ENCODE measurements at places on chromosomes 13 and 19.

DNA sequence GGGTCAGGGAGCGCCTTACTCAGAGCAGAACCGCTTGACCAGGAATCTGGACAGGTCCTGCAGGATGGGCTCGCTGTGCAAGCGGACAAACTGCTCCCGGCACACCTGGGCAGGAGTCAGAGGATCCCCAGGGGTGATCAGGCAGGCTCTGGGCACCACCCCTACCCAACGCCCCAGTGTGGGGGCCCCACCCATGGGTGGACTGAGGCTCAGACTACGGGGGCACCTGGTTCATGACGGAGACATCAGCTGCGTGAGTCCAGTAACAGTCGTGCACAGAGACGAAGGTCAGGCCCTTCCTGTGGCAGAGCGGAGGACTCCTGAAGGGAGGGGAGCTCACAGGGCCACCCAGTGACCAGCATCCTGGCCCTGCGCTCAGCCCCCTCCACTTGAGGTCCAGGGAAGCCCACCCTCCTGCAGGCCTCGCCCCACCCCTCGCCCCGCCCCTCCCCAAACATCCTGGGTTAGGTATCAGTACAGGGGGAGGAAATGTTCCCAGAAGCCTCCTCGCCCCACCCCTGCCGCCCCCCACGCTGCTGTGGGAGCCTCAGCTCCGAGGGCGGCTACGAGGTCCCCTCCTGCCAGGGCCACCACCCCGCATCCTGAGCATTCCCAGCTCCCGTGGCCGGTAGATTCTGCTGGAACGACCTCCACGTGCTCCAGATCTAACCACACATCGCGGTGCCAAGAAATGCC, 15.6 kb downstream of the POLRMT start:
- no peak for DNase-seq

- DNase-seq = peak; percentile 64
Observed at GRCh38 chr13:78978381-78978998, 319.5 kb upstream of the OBI1 start.

DNA sequence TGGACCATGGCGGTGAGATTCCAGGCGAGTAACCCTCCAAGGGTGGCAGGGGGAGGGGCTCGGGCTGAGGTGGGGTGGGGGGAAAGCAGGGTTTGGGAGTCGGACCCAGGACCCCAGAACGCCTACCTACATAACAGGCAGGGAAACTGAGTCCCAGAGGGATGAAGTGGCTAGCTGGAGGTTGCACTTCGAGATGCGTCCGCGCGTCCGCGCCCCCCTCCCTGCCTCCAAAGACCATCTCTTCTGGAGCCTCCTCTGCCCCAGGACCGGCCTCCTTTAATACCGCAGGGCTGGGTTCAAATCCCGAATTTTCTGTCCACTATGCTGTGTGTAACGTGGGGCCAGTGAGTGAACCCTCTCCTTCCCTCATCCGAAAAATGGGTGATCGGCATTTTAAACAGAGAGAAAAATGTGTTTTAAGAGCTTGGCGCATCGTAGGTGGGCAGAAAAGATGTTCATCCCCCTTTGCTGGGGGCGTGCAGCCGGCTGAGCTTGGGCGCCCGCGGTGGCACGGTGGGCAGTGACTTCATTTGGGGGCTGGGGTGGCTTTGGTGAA, 13.8 kb downstream of the TJP3 start:
- DNase-seq = no peak

- DNase-seq = no peak
Observed at GRCh38 chr13:32036126-32036695, 4.6 kb downstream of the FRY start.

DNA sequence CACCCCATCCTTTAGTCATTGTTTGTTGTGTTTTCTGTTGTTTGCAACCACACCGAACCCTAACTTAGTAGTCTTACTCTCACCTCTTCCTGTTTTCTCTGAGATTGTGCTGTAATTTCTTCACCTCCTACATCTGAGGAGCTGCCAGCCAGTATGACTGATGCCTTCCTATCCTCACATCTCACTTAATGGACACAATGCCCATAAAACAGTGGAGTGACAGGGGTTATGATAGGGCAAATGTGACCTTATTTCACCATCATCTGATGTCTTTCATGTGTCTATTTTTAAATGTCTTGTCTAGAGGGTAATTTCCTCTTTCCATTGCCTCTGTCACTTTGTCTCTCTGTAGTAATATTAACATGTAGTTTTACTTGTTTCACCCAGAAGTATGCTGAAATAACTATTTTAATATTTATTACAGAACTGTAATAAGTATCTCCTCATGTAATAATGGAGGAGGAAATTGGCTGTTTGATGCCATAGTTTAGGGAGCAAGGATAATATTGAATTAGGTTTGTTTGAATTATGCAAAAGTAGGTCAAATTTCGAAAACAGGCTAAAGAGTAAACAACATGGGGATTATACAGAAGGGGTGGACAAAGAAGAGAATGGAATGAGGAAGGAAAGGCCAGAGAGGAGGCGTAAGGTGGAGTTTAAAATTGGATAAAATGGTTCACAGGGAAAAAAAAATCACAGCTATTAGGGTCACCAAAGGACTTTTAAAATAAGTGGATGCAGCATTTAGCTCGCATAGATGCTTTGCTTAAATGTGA, 103.5 kb upstream of the SPRY2 start:
- DNase-seq = no peak

DNA sequence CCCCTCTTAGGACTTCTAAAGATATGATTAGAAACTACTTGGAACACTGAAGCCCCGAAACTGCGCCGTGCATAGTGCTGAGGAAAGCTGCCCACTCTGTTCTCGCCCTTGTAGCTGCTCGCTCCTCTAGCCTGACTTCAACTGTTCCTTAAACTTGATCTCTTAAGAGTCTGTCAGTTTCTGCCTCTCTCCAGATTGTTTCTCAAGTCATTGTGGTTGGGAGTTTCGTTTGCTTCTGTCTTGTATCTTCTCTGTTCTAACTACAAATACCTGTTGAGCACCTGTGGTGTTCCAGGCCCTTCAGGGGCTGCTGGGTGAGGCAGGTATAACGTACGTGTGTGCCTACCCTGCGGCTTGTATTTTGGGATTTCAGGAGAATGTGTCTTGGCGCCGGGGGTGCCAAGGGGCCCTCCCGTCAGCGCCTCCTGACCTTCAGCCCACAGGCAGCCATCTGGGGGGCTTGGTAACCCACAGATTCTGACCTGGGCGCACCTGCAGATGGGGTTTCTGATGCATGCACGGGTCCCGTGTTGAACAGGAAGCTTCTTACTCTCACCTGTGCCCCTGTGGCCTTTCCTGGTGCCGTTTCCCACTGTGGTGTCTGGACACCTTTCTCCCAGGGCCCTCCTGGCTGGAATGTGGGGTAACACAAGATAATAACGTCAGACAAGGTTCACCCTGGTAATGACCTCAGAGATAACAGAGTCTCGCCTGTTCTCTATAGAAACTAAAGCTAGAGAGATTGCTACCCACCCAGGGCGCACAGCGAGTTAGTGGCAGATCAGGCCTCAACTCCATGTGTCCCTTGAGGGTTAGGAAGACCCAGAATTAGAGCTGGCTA, 17.2 kb upstream of the DCUN1D2 start:
- no peak for DNase-seq

GRCh38 chr19:11658970-11659369, 61.7 kb downstream of the ZNF627 start:
- no peak for DNase-seq

GRCh38 chr13:40187841-40188591, 478.4 kb downstream of the FOXO1 start:
- DNase-seq = peak; percentile 39

GRCh38 chr13:96544957-96545356, 449.3 kb downstream of the OXGR1 start:
- DNase-seq = peak; percentile 18

DNA sequence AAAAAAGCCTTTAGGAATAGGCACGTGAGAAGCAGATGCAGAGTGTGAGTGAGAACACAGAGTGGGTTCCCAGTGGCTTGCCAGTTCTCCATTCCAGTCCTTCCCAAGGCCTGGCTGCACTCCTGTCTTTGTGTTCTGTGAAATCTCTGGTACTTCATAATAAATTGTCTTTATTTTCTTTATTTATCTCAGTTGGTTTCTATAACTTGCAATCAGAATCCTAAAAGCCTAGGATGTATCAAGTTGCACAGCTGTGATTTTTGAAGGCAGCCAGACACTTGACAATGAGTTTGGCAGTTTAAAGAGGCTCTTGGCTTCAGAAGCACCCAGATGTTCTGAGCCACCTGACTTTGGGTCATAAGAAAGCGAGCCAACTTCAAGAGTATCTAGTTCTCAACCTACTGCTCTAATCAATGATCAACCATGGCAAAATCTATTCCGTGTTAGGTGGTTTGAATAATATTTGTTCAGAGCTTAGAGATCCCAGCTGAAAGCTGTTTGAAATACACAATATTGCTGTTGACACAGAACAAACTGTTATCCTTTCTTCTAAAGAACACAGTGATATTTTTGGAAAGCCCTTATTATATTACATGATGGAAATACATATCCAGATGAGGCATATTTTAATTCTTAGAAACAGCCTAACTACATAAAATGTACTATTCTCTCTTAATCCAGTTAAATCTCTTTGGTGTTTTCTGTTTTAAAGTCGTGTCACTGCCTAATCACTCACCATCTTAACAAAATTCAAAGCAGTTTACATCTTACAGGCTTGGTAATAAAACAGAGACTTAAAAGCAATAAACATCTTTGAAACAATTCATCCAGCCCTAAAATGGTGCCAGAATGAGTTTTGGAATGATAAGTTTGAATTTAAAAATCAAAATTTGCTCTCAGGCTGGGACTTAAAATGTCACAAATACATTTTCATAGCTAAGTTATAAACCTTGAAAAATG, 483.0 kb upstream of the NBEA start:
- DNase-seq = no peak

GRCh38 chr13:42796747-42797356, 15.5 kb downstream of the FAM216B start:
- no peak for DNase-seq
